Activated T-cell treated with anti-CD3 and anti-CD28 coated beads, Interleukin-2, amount 50 U/mL, for 4 hours (primary cell): ENCODE measurements at places on chromosomes 4 and X.

GRCh38 chr4:53476232-53477037 is 99.0 kb downstream of the FIP1L1 start:
- no peak for DNase-seq

GRCh38 chr4:41466249-41466648 is 71.7 kb upstream of the LIMCH1 start:
- DNase-seq = no peak

- no peak for DNase-seq
Measured at GRCh38 chrX:118727686-118728339, 407 bp downstream of the IL13RA1 start.

- DNase-seq = no peak
Measured at GRCh38 chr4:31784558-31784957, 1064.4 kb downstream of the PCDH7 start.

DNA sequence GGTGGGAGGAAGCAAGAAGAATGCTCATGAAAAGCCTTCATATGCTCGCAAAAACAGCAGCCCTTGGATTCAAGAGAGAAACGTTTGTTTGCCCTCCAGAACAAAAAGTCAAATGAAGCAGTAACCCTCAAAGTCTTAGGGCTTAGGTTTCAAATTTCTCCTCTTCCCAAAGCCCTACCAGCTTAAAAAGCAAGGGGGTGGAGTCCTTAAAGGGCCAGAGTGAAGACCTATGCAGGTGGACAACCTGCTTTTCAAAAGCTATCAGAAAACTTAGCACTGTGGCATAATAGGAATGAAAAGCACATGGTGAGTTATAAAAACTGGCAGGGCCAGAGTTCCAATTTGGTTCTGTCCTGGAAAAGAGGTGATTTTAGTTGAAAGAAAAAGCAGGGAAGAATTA is 253.3 kb downstream of the NAP1L3 start:
- DNase-seq = no peak

GRCh38 chrX:15679246-15679645 is 14.6 kb upstream of the CLTRN start:
- no peak for DNase-seq

GRCh38 chr4:10179957-10180602 is 63.5 kb upstream of the WDR1 start:
- no peak for DNase-seq

DNA sequence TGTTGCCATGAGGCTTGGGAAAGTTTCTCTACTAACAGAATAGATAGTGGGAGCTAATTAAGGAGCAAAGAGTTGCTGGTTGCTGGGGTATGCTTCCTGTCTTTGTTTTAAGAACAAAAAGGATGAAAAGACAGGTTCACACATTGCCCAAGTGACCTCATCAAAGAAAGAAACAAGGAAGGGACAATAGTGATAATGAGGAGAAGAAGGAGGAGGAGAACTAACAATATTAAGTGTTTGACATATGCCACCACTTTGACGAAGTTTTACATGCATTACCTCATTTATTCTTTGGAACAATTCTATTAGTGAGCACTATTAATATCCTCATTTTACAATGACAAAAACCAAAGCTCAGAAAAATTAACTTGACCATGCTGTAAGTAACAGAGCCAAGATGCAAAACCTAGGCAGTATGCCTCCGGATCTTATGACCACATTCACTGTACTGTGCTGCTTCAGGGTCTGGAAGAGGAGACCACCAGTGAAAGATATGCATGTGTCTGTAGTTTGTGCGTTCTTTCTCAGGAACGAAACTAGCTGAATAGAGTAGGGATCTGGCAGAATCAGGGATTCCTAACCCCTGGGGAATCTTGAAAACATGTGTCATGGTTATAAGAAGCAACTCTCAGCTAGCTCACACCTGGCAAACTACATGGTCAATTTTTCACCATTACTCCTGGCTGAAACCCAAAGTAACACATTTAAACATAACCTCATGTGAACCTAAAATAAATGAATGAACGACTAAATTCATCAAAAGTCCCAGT is 83.8 kb downstream of the MOSPD2 start:
- DNase-seq = no peak

DNA sequence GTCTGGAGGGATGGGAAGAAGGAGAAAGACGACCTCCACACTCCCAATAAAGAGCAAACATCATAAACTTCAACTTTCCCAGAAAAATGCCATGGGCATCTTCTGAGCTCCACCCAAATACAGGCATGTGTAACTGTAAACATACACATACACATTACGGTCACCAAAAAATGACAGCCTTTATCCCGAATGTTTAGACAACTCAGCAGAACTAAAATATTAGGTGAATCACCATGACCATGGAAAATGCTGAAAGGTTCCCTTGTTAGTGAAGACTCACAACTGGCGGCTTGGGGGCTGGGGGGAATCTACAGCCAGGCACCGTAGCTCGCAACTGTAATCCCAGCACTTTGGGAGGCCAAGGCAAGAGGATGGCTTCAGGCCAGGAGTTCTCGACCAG is 33.0 kb downstream of the PRKX start:
- DNase-seq = no peak

DNA sequence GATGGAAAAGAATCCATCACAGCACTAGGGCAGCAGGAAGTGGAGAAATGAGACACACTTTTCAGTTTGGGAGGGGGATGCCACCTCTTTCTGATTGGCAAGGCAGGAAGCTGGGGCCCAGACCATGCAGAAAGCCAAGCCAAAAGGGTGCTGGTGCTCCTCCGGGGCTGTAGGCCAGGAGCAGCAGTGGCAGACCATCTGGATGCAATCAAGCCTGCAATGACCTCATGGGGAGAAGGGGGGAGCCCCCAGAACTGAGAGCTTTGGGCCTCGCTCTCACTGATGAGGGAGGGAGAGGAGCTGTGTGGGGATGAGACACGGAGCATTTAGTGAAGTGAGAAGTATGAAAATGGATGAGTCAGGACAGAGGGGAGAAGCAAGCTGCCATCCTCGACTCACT is 141.3 kb upstream of the NALF2 start:
- no peak for DNase-seq

GRCh38 chr4:155974996-155975395 is 21.3 kb upstream of the CTSO start:
- no peak for DNase-seq

DNA sequence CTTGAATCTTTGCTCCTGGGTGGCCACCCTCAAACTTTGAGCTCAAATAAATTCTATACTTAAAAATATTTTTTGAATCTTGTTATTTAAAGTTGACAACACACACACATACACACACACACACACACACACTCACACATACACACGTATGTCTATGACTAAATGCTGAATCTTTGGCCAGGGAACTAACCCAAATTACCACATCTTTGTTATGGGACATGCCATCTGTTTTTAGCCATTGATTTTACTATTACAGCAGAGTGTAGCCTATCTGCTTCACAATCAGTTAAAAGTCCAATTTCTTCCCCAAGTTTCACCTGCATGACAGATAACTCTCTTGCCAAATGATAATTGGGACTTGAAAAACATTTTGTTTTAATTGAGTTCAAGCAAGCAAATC is 45.0 kb upstream of the USP46 start:
- DNase-seq = no peak

- DNase-seq = no peak
Measured at GRCh38 chr4:180950377-180950776, 1292.8 kb upstream of the TENM3 start.

GRCh38 chr4:20084488-20084887 is 167.2 kb upstream of the SLIT2 start:
- DNase-seq = no peak

- no peak for DNase-seq
Measured at GRCh38 chr4:102730968-102731533, 29.7 kb downstream of the MANBA start.

DNA sequence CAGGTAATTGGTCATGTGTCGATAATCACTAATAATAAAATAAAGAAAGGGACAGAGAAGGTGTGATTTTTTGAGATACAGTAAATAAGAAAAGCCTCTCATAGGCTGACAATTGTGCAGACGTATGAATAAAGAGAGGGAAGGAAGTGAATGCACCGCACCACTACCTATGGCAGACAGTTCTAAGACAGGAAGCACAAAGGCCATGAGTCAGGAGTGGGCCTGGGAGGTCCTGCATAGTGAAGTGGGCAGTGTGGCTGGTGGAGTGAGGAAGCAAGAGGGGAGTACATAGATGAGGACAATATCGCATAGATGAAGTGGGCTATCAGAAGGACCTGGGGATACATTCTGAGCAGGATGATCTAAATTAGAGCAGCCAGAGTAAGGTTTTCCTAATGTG is 75.6 kb downstream of the BMP3 start:
- no peak for DNase-seq

DNA sequence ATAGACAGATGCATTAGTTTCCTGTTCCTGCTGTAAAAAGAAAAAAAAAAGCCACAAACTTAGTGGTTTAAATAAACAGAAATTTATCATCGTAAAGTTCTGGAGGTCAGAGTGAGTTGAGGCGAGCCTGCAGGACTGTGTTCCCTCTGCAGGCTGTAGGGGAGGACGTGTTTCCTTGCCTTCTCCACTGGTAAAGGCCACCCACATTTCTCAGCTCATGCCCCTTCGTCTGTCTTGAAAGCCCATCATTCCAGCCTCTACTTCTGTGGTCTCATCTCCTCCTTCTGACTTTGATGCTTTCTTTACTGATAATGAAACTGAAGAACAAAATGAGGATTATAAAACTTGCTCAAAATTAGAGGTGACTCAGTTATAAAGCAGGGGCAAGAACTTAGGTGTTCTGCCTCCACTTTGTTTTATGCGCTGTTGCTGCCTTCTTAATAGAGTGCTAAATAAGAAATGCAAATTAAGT is 143.0 kb downstream of the STIM2 start:
- DNase-seq = no peak

- no peak for DNase-seq
Measured at GRCh38 chrX:126551306-126551705, 1.3 kb downstream of the DCAF12L1 start.

DNA sequence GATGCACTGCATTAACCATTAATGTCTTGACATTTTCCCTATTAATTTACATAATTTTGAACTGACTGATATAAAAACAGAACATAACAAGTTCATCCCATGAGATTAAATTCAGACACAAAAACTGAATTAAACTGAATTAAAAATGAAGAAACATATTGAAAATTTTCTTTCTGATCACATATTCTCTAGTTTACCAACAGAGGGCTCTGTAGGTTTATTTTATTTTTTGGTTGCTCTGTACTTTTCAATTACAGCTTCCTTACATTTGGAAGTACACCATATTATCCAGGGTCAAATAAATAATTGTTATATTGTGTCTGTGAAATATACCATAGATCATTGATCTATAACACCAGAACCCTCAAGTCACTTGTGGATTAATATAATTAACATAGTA is 27.3 kb upstream of the CT83 start:
- no peak for DNase-seq

DNA sequence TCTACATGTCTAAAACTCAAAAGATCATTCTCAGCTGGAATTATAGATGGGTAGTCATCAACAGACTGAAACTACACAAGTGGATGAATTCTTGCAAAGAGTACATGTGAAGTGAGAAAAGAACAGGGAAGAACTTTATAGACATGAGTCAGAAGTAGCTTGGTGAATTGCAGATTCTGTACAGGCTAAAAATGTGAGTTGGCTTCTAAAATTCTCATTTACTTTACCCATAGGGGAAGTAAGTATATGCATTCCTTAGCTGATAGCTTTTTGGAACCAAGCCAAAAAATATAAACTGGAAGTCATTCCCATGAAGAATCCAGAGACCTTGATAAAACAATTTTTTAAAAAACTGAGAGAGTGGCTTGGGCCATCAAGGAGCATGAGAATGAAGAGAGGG is 584.2 kb upstream of the FTHL17 start:
- DNase-seq = no peak

DNA sequence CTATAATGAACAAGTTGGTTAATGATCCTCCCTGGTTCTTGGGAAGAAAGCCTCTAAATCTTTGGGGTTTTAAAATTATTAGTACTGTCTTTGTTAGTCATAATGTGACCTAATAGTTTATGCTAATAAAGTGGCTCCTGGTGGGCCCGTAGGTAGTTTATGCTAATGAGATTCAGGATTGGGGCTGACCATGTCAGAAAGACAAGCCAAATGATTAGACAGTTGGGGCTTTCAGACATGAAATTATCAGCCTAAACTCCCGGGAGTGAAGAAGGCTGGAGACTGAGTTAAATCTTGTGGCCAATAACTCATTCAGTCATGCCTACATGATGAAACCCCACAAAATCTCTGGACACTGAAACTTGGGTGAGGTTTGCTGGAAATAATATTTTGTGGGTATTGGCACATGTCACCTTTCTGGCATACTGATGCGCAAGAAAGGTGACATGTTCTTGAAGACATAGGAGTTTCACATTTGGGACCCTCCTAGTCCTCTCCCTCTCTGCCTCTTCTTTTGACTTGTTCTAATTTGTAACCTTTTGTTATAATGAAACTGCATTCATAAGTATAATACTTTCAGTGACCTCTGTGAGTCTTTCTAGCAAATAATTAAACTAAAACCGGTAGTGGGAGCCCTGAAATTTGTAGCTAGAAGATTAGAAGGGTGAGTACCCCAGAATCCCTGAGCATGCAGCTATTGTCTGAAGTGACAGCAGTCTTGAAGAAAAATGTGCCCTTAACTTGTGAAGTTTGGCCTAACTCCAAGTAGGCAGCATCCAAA is 196.8 kb upstream of the FSTL5 start:
- DNase-seq = no peak

DNA sequence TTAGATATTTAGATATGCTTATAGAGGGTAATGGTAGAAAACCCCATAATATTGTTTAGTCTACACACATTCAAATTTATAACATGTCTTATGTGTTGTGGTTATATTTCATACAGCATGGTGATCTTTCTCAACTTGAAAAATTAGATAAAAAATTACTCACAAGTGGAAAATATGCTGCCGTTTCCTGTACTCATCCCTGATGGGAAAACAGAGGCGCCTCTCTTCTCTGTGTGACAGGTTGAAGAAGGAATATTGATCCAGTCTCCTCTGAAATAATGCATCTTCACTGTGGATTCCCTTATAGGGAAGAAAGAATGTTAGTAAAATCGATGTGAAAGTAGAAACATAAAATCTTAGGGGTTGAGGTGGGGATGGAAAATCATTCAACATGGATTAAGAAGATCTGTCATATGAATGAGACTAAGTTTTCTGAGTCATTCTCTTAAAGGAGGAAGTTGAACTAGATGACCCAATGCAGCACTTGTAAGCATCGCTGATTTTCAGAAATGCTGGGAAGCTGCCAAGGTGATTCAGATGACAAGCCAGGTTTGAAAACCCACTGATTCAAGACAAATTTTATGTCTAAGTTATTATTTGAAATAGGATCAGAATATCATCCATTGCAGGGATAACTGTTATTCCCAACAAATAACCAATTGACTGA is 70.7 kb downstream of the ANKRD50 start:
- no peak for DNase-seq
